ENCODE measurements at places on chromosomes 11 and 22. TPM values are rescaled to one million over a fixed set of nuclear protein-coding genes. Genes with fewer than 3 reads are reported as not detected.

MMP8 gene
- not detected for total RNA-seq

PKDREJ gene
- not detected for total RNA-seq

PRR5 gene
- 15.1 TPM for total RNA-seq

SHANK3 gene
- 5.2 TPM for total RNA-seq

OR51I2 gene
- total RNA-seq = not detected

PCNX3 gene
- total RNA-seq = 27.0 TPM

OR51B4 gene
- not detected for total RNA-seq

CLMP gene
- 69.9 TPM for total RNA-seq

HEPN1 gene
- total RNA-seq = not detected

CCT8L2 gene
- not detected for total RNA-seq

SLCO2B1 gene
- total RNA-seq = not detected

OR4A5 gene
- not detected for total RNA-seq

P4HA3 gene
- total RNA-seq = 1.1 TPM

ELF5 gene
- total RNA-seq = not detected

MPPED2 gene
- total RNA-seq = not detected

C11orf16 gene
- total RNA-seq = not detected

PEX16 gene
- total RNA-seq = 33.1 TPM

OR2D2 gene
- not detected for total RNA-seq

RASGRP2 gene
- total RNA-seq = not detected

FUT4 gene
- 3.2 TPM for total RNA-seq

PHOX2A gene
- not detected for total RNA-seq

NLRP6 gene
- not detected for total RNA-seq

PLAAT4 gene
- not detected for total RNA-seq

POLR2L gene
- total RNA-seq = 124 TPM

DTX4 gene
- total RNA-seq = 5.9 TPM

CTSC gene
- 596 TPM for total RNA-seq

SHISA8 gene
- total RNA-seq = not detected

PRDM11 gene
- 8.6 TPM for total RNA-seq

CAPN5 gene
- 0.57 TPM for total RNA-seq

MS4A4E gene
- not detected for total RNA-seq

OR8U1 gene
- not detected for total RNA-seq

NXPE4 gene
- total RNA-seq = not detected

TRIM29 gene
- total RNA-seq = 178 TPM

SAC3D1 gene
- 20.9 TPM for total RNA-seq

AQP11 gene
- 0.11 TPM for total RNA-seq

ZNF408 gene
- total RNA-seq = 13.3 TPM

MPEG1 gene
- total RNA-seq = not detected

MRGPRX3 gene
- total RNA-seq = 45.6 TPM

SLC16A8 gene
- total RNA-seq = not detected
